Daoy (cell line): ENCODE measurements at places on chromosomes 2 and 18.

DNA sequence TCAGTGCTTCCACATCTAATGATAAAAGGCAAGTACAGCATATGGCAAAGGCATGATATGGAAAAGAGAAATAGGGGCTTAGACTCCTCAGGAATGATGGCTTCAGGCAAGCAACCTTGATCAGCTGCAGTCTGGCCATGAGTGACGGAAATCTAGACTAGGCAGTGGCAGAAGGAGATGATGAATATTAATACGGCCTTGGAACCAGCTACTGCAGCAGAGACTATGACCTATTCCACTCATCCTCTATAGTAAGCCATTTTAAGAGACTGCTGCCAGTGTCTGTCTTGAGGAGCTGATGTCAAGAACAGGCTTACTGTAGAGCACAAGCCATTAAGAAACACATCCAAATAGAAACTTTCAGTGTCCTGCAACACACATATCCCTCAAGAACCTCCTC, 23.7 kb downstream of the ASXL2 start:
- no peak for DNase-seq

DNA sequence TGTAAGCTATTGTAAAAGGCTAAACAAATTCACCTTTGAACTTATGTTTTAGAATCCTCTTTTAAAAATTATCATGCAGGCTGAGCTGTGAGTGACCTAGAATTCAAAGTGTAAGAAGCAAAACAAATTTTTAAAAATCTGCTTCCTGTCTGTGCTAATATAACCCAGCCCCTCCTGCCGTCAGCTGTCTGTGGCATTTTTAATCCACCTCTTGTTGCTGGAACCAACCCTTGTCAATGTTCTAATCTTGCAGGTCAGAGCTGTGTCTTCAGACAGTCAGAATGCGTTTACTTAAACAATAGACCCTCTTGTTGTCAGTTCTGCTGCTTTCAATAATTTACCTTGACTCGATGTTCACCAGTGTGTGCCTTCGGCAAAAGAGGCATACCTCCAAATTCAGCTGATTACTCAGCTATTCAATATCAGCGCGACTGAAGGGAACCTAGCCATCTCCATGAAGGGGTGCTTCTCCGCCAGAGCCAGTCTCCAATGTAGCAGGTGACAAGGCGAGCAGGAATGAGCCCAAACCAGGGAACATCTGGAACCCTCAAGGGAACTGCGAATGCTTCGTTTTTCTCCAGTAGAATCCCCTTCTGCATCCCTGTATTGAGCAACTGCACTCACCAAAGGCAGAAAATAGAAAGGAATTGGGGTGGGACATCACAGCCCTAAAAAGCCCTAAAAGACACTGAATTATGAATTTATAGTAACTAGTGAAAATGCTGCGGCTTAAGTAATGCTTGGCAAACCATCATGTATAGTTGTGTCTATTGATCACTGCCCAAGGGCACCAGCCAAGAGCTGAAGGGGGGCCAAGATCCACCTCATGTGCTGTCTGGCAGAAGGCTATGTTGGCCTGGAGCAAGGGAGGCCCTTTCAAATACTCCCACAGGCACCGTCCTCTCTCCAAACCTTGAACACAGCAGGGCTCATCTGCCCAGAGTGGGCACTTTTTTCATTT, 62.5 kb downstream of the LYPD6B start:
- no peak for DNase-seq

GRCh38 chr2:241417626-241418025, 61.5 kb downstream of the FARP2 start:
- no peak for DNase-seq

DNA sequence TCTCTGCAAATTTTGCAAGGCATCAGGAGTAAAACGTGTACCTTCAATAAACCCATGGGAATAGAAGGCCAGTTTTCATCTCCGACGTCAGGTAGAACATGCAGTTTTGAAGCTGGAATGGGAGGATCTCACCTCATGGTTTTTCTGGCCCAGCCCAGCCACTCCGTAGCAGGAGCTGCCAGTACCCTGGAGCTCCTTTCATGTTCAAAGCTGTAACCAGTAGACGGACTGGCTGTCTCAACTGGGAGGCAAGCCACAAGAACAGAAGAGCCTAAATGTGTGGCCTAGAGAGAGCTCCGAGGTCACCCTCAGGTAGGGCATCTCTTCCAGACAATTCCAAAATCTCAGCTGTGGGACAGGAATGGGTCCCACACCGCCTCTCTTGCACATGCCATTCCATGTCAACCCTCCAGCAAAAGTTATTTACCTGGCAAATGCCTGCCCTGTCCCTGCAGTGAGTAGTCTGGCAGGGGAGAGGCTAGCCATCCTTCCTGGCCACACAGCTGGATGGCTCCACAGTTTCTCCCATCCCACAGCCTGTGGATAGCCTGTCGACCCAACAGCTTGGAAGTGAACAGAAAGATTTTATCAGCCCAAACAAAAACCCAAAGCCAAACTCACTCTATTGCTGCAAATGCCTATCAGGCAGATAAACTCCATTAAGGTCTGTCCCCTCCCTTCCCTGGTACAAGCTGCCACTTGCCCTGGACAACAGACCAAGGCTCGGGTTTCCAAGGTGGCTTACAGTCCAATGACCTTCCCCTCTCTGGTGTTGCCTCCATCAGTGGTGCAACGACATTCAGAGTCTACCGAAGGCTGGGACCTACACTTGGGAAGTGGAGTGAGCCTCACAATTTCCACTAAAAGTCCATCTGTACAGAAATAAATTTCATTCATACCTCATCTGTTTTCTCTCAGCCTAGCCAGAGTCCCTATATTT, 27.8 kb downstream of the CRACDL start:
- DNase-seq, result no peak

GRCh38 chr2:232929303-232930058, 59.4 kb downstream of the SNORC start:
- no peak for DNase-seq

DNA sequence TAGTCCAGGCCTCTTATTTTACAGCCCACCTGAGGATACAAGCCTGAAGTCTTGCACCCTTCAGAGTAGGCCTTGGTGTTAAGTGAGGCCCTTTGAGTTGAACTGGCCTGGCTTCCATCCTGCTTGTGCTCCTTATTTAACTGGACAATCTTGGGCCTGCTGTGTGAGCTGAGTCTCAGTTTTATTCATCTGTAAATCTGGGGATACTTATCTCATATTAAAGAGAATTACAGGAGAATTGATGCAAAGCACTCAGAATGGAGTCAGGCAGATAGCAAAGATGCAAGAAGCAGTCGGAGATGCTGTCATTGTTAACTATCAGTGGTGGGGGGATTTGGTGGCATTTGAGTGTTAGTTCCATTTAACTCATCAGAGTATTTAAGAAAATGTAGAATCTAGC, 36.8 kb downstream of the MFSD6 start:
- DNase-seq, result no peak

- DNase-seq, result no peak
These were observed 39.7 kb upstream of the SEMA4C start for GRCh38 chr2:96909611-96910021.

DNA sequence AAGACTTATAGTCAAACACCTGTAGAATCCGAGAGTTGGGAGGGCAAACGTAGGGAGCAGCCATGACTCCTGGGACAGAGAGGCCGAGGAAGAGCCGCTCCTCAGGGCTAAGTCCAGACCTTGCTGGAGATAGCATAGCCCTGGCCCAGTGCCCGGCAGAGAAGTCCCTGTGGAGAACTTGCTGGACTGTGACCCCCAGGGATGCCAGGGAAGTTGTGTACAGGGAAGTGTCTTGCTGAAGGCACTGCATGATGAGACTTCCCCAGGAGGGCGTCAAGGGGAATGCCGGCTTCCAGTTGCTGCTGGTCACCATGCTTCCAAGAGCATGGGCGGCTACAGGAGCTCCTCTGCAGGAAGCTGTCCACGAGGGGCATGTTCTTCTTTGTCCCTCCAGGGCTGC, 8.6 kb upstream of the CNDP1 start:
- DNase-seq, result no peak
